ENCODE measurements at places on chromosomes 7 and 10. TPM values are rescaled to one million over a fixed set of nuclear protein-coding genes. Genes with fewer than 3 reads are reported as not detected.

The CLIP2 gene
- 1.5 TPM for polyA plus RNA-seq

The TCF7L2 gene
- polyA plus RNA-seq: 18.0 TPM

- DNase-seq: no peak
Measured at GRCh38 chr7:140525743-140526142, 46.4 kb upstream of the MKRN1 start.

DNA sequence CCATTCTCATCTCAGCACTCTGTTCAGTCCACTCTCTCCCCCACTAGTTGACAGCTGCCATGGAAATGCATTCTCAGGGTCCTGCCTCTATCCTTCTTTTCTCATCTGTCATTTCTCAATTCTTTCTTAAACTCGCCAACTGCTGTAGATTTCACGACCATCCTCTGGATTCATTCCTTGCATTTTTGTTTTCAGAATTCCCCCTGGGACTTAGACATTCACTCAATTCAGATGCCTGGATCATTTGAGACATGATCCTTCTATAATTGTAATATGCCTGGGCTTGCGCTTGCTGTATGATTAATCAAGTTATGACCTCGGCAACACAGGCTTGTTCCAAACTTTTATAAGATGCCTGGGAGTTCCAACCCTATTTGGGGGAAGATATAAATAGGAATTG, 104.5 kb downstream of the RAB11FIP2 start:
- no peak for DNase-seq

DNA sequence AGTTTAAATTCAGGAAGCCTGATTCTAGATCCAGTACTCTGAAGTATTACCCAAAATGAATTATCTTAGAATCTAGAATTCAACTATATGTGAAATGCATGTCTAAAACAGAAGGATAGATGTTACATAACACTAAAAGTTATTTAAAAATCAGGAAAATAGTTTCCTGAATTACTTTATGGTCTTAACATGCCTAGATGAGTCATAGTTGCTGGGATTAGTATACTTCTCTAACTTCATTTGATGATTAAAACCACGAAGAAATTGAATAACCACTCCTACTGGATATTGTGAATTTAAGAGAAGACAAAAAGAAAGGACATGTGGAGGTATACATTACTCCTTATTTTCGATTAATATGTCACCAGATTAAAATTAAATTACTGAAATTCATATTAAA, 65.5 kb downstream of the ATAD1 start:
- no peak for DNase-seq

GRCh38 chr10:86204421-86205305, 161.9 kb downstream of the GRID1 start:
- DNase-seq: no peak

GRCh38 chr10:80870282-80870681, 332.6 kb downstream of the SH2D4B start:
- DNase-seq: no peak

DNA sequence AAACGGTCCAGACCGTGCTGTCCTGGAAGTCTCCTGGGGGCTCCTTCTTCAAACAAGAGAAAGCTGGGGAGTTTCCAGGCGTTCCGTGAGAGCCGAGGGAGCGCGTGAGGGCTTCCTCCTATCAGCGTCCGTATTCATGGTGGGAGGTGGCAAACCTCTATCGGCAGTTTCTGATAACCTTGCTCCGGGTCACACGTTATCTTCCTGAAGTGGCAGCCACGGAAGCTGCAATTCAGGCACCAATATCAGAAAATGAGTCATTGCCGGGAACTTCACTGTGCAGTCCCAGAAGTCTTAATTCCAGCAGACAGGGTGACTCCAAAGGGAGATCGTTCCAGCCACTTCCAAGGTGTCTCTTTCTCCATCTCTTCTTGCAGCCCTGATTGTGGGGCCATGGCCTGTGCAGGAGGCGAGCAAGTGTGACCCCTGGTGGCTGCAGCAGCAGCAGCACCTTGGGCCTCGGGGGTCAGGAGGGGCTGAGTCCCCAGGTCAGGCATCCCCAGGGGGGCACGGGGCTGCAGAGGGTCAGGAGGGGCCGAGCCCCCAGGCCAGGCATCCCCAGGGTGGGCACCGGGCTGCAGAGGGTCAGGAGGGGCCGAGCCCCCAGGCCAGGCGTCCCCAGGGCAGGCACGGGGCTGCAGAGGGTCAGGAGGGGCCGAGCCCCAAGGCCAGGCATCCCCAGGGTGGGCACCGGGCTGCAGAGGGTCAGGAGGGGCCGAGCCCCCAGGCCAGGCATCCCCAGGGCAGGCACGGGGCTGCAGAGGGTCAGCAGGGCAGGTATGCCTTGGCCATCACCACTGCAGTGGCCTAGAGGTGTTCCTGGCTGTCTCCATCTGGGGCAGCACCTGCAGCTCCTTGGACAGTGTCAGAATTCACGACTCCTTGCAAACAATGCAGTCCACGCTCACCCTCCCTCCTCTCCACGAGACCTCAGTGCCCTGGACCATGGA, 538.7 kb downstream of the DNAJB6 start:
- no peak for DNase-seq

GRCh38 chr7:158407581-158408317, 179.9 kb downstream of the PTPRN2 start:
- DNase-seq: no peak

- DNase-seq: peak; percentile 51
Measured at GRCh38 chr10:97463363-97464132, 17.6 kb downstream of the ZDHHC16 start.

DNA sequence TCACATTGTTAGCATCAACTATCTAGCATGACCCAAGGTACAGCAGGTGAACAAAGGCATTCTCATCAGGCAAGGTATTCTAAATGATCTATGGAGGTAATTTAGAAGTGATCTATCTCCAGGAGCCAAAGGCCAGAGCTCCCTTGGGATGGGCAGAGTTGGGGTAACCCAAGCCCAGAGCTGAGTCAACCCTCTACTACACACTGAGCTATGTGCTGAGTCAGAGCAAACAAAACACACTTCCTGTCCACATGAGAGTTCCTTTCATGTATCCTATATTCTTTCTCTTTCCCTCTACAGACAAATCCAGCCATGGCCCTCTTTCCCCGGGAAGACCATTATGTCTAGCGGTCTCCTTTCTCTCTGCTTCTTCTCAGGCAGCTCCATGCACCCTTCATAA, 68.2 kb upstream of the AGK start:
- DNase-seq: no peak

DNA sequence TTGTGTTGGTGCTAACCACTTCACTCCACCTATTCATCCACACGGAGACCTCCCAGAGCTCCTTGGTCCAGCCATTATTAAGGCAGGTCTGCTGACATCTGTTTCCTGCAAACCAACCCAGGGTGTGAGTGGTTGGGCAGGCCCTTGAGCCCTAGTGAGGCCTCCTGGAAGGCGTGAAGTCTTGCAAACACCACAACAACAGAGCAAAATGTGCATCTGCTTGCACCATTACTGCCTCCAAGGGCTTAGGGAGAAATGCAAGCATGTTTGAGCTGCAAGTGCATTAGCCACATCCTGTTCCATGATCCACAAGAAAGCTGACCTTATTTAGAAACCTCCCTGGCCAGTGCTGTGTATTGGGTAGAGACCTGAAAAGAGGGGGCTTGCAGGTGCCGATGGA, 325.5 kb downstream of the GRID1 start:
- no peak for DNase-seq

DNA sequence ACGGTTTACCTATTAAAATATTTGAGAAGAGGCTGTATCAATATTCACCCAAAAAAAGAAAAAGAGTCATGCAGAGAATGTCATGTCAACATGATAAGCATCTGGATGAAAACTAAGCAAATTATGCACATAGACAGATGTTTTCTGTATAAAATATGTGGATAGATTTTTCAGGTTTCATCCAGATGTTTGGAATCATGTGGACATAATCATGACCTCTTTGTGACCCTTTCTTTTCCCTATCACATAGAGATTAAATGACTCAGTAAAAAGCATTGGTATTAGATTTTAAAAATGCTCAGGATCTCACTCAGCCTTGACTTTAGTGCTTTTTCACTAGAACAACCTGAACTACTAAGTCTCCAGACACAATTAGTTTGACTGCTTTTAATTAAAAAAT, 90.0 kb downstream of the FOXP2 start:
- no peak for DNase-seq

DNA sequence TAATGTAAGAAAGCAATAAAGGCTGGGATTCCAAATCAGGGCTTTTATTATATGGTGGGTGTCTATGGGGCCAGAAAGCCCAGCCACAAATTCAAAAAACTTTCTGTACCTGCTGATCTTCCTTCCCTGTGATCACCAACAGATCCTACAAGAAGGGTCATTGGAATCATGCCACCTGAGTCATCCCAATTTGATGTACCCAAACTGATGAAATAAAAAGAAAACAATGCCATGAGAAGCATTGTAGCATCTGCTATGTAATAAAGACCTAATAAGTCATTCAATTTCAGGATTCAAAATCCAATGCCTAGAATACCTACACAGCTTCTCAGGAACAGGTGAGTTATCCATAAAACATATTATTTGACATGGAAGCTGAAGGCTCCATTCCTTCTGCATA, 228.8 kb downstream of the DKK1 start:
- DNase-seq: no peak

DNA sequence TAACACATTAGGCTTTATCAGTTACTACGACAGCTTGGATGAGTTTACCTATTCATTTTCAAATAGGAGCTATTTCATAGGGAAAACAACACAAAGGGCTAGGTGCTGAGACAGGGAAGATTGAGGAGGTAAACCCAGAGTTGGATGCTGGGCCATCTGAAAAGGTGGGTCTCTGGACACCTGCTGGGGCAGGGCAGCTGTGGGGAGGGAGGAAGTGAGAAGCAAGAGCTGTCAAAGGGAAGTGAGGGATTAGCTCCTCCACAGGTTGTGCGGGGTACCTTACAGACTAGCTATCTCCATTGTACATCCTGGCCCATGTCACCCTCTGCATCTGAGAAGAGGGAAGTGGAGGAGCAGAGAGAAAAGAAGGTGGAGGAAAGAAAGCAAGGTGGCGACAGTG, 48.9 kb downstream of the BLNK start:
- no peak for DNase-seq
